ENCODE measurements at places on chromosomes 11 and 22. TPM values are rescaled to one million over a fixed set of nuclear protein-coding genes. Genes with fewer than 3 reads are reported as not detected.

GRCh38 chr11:3797329-3798090 lies at the start of gene NUP98:
Gene NUP98 (minus strand): TSS chr11:3797554. CDS start chr11:3782117, 15,437 bp downstream.
- peak; percentile 100 for DNase-seq

TCN1 gene
- not detected for total RNA-seq

DNA sequence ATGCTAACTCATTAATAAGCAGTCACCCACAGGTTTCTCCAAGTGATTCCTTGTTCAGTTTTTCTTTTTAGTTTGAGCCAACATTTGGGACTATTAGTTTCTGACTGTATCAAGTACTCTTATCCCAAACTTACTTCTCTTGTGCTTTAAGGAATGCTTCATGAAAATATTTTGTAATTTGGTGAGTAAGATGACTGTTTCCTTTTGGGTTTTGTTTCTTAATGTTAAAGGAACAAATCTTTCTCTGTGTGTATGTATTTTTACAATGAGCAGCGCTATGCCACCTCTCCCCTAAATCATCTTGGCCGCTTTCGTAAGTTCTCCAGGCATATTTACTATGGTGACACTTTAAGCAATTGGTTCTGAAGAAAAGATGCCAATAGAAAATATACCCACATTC lies 72.4 kb downstream of the LDLRAD3 start:
- no peak for DNase-seq

PATE2 gene
- total RNA-seq, result not detected

DNA sequence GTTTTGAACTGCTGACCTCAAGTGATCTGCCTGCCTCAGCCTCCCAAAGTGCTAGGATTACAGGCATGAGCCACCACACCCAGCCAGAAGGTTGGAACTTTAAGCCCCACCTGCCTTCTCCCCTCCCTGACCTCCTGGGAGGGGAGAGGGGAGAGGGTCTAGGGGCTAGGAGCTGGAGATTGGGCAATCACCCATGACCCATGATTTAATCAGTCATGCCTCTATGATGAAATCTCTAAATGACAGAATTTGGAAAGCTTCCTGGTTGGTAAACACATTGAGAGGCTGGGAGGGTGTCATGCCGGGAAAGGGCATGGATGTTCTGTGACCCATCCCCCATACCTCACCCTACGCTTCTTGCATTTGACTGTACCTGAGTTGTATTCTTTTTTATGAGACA lies 17.1 kb upstream of the TFIP11 start:
- DNase-seq, result no peak

GRCh38 chr11:11211186-11211585 lies 141.9 kb downstream of the CSNK2A3 start:
- no peak for DNase-seq

DNA sequence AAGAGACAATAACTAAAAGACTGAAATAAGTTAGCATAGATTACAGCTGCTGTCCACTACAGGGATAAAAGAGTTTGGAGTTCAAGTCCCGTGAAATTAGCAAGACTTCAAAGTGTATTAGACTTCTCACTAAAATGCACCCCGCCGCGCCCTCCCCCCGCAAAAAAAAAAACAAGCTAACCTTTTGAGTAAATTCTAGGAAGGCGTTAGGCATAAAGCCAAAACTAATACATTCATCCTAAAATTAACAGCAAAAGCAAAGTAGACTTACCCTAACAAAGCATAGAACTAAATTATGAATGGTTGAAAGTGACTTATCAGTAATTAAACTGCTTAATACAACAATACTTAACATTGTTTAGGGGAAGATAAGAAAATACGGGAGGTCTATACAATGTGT lies 581.0 kb upstream of the CHORDC1 start:
- DNase-seq, result no peak

KRTAP5-7 gene
- not detected for total RNA-seq
